ENCODE measurements at places on chromosomes 11 and 22.

DNA sequence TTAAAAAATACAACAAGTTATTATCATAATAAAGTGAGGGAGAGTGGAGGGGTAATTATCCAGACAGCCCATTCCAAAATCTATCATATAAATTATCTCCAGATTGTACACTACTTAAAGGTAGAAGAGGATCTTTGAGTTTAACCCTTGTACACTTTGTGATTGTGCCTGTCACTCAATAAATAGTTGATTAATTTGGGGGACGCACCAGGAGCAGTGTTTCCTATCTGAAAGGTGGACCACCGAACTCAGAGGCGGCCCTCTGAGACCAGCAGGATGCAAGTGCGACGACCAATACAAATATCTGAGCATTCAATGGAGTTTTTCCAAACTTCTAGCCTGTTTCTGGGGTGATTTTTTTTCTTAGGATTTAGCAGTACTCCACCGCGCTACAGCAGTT, 1.1 kb upstream of the CECR2 start:
- DNase-seq = no peak

- DNase-seq = no peak
Measured at GRCh38 chr11:111606986-111607385, 4.7 kb downstream of the SIK2 start.

- DNase-seq = no peak
Measured at GRCh38 chr11:117437041-117437790, 109.6 kb downstream of the CEP164 start.

GRCh38 chr11:94740083-94741021, 27.8 kb upstream of the AMOTL1 start:
- DNase-seq = no peak

- no peak for DNase-seq
Measured at GRCh38 chr11:66407651-66408050, 13.2 kb upstream of the NPAS4 start.

DNA sequence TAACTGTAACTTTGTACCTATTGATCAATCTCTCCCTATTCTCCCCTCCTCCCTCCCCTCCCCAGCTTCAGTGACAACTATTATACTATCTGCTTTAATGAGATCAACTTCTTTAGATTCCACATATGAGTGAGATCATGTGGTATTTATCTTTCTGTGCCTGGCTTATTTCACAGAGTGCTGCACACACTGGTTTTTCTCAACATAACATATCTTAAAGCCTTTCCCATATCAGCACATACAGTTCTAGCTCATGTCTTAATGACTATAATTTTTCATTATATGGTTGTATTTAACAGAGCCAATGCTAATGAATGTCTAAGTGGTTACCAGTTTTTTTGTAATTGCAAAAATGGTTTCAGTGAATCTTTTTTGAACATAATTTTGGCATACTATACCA, 340.3 kb upstream of the DDI1 start:
- no peak for DNase-seq

DNA sequence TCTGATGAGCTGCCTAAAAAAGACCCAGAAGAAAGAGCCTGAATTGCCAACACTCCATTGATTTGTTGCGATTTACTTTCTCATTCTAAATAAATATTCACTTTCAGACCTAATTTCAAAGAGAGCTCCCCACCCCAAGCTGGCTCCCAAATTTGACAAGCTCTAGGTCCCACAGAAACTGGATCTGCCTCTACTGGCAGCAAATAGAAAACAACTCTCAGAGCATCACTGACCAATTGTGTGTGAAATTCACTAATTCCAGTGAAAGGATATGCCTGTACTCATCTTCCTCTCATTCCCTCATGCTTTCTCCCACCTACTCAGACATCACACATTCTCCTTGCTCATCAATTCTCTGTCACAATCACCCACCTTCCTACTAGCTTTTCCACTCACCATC, 249.1 kb downstream of the DCDC1 start:
- DNase-seq = no peak

GRCh38 chr11:67158221-67158620, 39.2 kb downstream of the KDM2A start:
- DNase-seq = no peak

DNA sequence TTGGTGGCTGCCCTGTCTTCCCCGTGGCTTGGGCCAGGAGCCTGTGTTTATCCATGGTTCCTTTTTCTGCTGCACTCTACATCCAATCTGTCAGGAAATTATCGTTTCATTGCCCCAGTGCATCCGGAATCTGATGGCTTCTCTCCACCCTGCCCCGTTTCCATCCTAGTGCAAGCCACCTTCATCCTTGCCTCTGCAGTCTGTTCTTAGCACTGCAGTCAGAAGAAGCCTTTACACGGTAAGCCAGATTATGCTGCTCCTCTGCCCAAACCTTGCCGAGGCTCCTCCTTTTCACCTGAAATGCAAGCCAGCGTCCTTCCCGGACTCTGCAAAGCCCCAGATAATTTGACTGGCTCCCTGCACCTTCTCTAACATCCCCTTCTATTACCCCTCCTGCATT, 45.1 kb downstream of the PARVG start:
- no peak for DNase-seq

DNA sequence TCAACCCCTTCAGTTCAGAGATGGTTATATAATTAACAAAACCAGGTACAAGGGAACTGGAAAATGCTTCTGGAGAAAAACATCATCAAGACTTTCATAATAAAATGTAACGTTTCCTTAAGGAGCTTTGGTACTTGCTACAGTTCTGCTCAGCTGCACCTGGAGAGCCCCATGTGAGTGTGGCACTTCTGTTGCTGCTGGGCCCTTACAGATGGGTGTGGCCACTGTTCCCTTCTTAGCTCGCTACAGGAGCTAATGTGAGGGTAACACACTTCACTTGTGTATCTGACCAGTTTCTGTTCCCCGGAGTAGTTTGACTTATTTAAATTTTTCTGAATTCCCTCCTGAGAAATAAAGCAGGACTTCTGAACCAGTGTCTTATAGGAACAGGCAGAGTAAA, 4.0 kb downstream of the POU2AF3 start:
- no peak for DNase-seq

GRCh38 chr22:38861170-38861876, 10.7 kb downstream of the CBX6 start:
- no peak for DNase-seq

DNA sequence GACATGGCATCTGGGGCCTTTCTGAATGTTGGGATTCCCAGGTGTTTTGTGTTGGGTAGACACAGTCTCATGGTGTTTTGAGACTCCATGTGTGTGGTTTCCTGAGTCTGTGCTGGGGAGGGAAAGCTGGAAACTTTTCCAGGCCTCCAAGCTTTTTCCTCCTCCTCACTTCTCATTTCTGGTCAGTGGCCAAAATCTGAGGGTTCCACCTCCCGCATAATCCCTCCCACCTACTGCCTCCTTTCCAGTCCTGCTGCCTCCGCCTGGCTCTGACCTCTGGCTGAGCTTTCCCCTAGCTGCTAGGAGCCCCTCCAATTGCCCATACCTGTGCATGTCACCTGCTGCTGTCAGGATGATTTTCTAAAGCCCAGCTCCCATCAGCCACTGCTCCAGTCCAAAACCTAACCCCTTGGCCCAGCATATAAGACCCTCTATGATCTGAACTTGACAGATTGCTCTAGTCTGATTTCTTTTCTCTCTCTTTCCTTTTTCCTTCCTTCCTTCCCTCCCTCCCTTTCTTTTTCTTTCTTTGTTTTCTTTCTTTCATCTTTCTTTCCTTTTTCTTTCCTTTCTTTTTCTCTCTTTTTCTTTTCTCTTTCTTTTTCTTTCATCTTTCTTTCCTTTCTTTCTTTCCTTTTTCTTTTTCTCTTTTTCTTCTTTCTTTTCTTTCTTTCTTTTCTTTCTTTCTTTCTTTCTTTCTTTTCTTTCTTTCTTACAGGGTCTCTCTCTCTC, 51.4 kb upstream of the NECTIN1 start:
- no peak for DNase-seq

DNA sequence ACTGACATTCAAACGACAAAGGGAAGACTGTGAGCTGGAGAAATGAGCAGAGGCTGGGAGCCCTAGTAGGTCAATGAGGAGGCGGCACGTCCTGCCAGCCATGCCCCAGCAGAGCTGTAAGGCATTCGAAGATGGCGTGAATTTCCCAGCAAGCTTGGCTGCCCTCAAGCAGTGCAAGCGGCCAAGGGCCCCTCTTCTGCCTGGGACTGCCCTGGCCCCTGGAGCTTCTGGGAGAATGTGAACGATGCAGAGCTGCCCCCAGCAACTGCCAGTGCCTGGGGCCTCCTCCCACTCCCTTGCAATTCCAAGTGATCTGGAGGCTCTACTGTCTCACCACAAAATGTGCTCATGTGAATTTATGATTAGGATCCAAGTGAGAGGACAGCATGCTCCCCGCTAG, 4.3 kb downstream of the PPM1F start:
- no peak for DNase-seq

GRCh38 chr11:34647131-34647530, 26.2 kb downstream of the EHF start:
- no peak for DNase-seq

- no peak for DNase-seq
Measured at GRCh38 chr11:64333556-64333955, 6.4 kb upstream of the CCDC88B start.

DNA sequence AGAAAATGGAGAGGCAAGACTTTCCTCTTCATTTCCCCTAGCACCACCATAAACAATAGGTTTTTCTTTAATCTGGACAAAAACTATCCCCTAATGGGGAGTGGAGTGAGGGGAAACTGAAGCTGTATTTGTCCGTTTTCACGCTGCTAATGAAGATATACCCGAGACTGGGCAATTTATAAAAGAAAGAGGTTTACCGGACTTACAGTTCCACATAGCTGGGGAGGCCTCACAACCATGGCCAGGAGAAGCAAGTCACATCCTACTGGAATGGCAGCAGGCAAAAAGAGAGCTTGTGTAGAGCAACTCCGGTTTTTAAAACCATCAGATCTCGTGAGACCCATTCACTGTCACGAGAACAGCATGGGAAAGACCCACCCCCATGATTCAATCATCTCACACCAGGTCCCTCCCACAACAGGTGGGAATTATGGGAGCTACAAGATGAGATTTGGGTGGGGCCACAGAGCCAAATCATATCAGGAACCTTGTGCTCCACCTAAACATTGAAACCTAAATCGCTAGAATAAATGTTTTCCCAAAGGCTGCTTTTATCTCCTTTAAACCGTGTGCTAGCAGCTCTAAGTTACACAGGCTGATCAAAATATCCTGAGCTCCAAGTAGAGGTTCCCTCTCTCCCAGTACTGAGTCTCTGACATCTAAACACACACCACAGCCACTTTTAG, 4.3 kb downstream of the UBQLN3 start:
- no peak for DNase-seq

DNA sequence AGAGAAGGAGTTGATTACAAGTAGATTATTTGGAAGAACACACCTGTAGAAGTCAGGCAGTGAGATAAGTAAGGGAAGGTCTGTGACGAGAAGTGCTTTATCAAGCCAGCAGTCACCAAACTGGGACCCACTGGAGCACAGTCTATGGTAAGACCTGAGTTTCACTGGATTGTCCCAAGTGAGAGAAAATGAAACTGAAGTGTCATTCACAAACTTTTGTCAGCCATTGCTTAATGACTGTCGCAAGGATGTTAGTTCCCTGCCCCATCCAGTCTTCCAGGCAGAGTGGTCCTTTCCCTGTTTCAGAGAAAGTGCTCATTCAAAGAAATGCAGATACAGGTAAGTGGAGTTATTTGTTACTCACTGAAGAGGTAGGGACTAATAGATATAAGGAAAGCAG, 728.0 kb upstream of the TENM4 start:
- DNase-seq = no peak

- DNase-seq = peak; percentile 64
Measured at GRCh38 chr11:119065369-119065768, 2.2 kb upstream of the VPS11 start.

- no peak for DNase-seq
Measured at GRCh38 chr22:20926243-20926642, 9.0 kb downstream of the CRKL start.

DNA sequence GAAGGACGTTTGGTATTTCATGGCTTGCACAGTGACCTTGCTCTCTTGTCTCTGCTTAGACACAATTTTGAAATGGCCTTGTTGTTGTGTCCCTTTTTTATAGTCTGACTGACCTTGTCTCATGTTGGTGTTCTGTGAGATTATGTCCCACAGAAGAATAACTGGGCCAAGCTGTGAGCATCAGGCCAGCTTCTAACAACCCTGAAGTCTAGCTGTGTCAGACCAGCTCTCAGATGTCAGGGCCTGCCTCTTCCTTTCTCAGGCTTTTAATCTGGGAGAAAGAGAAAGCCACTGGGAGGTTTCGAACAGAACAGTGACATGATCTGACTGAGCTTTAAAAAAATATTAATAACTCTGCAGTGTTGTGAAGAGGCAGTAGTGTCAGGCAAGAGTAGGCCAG, 2.0 kb upstream of the UEVLD start:
- peak; percentile 39 for DNase-seq

DNA sequence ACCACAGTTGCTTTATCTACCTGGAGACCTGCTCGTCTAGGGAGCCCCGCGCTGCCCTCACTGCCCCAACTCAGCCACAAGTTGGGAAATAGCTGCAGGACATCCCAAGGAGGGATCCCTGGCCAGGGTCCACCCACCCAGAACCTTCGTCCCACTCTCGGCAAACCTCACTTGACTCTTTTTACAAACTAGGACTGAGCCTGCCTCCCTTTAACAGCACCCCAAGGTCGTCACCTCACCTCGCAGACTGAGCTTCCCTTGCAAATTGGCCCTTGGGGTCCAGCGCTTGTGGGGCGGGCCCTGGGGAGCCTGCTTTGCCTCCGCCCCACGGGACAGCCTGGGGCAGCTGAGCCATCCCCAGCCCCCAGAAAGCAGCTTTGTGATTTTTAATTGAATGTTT, 1505.8 kb downstream of the TBC1D22A start:
- DNase-seq = no peak

- no peak for DNase-seq
Measured at GRCh38 chr22:36256478-36256877, 3.5 kb downstream of the APOL1 start.
